ENCODE measurements at places on chromosomes 3 and 15. TPM values are rescaled to one million over a fixed set of nuclear protein-coding genes. Genes with fewer than 3 reads are reported as not detected.

Gene TGM4
- total RNA-seq = not detected

GRCh38 chr3:81974751-81975150 is 213.3 kb upstream of the GBE1 start:
- no peak for DNase-seq

- no peak for DNase-seq
These were observed 352.3 kb downstream of the ROBO2 start for GRCh38 chr3:77392181-77392580.

DNA sequence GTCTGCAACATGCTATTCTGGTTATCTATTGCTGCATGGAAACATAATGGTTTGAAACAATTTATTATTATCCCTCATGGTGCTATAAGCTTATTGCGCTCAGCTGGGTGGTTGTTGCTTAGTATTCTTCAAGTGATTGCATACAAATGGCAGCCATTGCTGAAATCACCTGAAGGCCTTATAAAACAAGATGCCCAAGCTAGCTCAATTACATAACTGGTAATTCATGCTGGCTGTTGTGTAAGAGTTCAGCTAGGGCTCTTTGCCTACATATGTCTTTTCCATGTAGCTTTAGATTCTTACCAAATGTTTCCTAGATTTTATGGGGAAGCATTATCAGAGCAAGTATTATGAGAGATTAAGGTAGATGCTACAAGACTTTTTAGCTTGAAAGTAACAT is 644.0 kb upstream of the CBLB start:
- no peak for DNase-seq

- DNase-seq = no peak
These were observed 1.6 kb upstream of the MCTP2 start for GRCh38 chr15:94229591-94230369.

DNA sequence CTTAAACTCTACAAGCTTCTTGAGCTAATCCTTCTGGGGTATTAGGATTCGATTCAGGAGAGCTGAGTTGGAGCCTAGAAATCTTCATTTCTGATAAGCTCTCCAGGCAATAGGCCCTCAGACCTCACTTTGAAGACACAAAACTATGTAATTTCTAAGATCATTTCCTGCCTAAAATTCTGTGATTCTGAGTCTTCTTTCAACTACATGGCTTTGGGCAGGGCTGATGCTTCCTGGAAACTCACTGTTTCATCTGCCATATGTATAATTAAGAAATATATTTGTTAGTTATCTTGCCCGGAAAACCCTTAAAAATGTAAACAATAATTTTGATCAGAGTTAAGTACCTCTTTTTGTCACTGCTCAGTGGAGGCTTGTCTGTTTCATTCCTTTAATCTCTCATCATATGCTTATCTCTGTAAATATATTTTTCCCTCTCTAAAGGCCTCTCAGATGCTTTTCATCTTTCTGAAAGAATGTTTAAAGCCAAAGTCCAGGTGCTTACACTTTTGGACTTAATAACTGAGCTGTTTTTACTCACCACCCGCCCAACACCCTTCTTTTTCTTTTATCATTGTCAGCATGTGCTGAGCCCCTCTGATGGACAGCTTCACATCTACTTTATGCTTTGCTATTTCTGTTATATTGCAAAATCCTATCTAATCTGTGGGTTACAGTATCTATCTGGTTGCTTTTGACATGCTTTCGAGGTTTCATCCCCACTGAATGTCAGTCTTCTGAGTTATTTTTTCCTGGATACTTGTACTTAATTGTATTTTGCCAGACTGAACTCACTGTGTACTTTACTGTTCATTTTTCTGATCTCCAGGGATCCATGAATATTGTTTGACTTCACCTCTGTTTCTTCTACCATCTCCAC is 38.2 kb downstream of the FILIP1L start:
- no peak for DNase-seq

GRCh38 chr3:112629425-112629824 is 11.5 kb downstream of the CCDC80 start:
- DNase-seq = no peak

DNA sequence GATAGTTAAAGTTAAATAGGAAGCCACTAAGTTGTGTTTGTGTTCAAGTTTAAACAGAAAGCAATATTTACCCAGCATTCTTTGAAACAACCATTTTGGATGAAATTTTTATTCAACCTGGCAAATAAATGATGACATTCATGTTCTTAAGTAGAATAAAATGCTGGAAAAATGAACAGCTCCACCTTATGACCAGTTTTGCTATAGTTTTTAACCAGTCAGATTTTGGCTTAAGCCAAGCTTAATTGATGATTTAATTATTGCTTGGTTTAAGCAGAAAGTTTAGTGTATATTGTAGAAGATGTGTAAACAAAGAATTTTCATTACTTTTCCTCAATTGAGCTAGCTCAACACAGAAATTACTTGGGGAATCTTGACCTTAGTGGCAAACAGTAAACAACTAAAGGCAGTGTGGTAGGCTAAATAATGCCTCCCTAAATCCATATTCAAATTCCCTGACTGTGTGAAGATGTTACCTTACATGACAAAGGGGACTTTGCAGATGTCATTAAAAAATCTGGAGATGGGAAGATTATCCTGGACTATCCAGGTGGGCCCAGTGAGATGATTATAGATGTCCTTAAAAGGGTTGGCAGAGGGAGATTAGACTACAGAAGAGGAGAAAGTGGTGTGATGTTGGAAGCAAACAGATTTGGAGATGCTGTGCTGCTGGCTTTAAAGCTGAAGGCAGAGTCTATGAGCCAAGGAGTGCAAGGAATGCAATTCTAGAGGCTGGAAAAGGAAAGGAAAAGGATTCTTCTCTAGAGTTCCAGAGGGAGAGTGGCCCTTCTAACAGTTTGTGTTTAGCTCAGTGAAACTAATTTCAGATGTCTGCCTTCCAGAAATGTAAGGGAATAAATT is 448.6 kb upstream of the GOLIM4 start:
- no peak for DNase-seq

Measured in neural crest cell (in vitro differentiated cells).